ENCODE measurements at places on chromosomes 13 and 19.

- no peak for DNase-seq
Observed at GRCh38 chr13:41782086-41782485, 178.8 kb downstream of the VWA8 start.

DNA sequence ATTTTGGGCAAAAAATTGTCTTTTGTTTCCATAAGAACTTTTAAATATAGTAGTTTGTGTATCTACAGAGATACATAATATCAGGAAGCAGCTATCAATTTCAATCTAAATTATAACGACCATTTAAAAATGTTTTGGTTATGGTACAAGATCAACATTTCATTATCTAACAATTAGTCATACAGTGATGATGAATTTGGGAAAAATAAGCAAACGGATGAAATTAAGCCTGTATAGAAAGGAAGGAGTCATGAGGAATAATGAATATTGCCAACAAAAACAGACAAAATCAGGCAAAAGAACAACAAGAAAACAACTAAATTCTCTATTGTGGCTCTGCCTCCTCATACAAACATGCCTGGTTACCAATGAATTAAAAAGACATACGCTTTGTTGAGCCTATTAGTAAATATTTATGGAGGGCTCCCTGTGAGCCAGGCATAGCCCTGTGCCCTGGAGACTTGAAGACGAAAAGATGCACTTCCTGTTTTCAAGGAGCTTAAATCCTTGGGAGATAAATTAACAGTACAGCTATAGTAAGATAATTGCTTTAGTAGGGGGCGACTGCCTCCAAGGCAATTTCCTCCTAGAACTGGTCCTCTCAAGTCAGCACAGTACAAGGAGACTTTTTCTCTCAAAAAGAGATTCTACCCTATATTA is 73.0 kb downstream of the NALCN start:
- DNase-seq = no peak

DNA sequence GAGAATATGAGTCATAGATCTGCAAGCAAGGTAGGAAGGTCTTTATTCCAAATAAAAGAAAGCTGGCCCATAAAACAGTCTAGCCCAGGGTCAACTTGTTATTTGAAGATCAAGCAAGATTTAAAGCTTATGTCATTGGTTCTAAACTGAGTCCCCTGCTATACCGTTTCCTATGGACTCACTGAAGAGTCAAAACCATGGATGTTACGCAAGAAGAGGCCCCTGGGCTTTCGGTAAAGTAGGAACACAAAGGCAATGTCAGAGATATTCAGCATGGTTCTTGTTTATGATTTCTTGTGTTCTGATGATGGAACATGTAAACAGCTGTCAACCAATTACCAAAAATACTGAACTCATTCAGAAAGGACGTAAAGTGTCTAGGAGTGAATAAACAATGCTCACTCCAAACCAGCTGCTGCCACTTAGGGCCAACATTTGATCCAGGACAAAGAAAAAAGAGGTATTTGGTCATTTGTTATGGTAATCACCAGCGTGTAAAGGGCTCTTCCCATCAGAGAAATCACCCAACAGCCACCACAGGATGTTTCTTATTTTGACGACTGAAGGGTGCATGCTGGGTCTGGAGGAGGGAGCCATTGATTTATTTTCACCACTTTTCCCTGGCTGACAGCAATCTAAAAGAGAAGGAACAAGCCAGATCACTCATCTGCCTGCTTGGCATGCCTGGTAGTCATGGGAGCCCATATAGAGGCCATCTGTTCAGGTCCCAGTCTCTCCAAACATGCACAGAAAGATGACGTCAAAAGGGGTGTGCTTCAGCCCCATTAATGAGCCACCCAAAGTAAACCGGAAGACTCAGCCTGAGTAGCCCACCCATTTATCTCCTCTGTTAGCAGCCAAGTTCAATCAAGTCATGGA is 68.3 kb downstream of the FGF14 start:
- DNase-seq = no peak

DNA sequence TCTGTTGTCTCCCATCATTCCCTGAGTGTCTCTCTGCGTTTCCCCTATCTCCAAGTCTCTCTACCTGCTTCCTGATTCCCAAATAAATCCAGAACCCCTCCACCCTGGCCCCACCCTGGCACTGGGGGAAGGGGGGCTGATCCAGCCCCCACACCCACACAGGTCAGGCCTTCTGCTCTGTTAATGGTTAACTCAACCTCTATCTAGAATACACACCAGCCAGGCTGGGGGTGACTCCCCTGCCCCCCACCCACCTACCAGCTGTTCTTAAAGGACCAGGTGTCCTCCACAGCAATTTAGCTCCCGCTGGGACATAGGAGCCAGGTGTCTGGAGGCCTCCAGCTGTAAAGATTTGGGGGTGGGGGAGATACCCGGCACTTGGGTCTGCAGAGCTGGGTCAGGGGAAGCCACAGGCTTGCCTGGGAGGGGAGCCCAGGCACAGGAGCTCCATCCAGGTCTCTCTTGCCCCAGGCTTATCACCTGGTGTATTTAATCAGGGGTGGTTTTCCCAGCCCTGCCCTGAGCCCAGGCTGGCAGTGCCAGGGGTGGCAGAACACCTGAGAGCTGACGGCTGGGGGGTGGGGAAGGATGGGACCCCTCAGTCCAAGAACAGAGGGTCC is 3.9 kb downstream of the IRF2BP1 start:
- DNase-seq = no peak

GRCh38 chr13:98930151-98930591 is 47.7 kb downstream of the DOCK9 start:
- DNase-seq = no peak

DNA sequence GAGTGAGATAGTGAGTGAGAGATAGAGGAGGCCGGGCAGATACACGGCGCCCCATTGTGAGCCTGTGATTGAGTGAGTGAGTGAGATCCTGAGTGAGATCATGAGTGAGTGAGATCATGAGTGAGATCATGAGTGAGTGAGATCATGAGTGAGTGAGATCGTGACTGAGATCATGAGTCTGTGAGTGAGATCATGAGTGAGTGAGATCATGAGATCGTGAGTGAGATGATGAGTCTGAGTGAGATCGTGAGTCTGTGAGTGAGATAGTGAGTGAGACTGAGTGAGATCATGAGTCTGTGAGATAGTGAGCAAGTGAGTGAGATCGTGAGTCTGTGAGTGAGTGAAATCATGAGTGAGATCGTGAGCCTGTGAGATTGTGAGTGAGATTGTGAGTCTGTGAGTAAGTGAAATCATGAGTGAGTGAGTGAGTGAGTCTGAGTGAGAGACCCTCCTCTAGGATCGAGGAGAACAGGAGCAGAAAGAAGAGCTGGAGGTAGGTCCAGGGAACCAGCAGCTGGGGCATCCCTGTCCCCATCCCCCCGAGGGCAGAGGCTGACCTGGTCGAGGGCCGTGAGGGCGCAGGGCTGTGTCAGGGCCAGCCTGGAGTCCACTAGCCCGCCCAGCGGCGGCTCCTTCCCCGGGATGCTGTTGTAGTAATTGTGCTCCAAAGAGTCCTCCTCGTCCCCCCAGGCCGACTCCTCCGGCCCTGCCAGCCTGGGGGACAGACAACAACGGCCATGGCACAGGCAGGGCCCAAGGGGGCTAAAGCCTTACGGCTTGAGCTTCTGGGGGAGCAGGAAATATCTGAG is 25.4 kb upstream of the C2CD4C start:
- no peak for DNase-seq

DNA sequence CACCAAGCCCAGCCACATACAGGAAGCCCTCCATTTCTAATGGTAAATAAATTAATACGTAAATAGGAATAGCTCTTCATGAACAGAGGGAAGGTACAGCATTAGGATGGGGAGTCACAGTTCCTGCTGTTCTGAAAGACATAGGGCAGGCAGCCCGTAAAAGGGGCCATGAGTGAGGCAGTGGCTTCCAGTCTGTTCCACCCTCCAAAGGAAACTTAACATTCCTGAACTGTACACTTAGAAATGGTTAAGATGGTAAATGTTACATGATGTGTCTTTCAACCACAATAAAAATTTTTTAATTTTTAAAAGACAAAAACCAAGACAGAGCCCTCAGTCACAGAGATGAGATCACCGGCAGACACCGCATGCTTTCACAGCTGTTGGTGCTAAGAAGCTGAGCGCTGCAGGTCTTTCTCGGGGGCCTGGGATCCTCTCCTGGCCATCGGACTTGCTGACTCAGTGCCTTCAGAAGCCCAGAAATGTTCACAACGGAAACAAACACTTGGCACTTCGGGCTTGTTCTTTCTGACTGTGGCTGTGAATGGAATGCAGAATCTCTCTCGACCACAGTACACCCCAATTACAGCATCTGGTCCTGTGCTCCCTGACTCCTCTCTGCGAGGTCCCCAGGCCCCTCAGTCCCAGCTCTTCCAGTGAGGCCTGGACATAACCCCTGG is 36.4 kb downstream of the EPS15L1 start:
- no peak for DNase-seq

DNA sequence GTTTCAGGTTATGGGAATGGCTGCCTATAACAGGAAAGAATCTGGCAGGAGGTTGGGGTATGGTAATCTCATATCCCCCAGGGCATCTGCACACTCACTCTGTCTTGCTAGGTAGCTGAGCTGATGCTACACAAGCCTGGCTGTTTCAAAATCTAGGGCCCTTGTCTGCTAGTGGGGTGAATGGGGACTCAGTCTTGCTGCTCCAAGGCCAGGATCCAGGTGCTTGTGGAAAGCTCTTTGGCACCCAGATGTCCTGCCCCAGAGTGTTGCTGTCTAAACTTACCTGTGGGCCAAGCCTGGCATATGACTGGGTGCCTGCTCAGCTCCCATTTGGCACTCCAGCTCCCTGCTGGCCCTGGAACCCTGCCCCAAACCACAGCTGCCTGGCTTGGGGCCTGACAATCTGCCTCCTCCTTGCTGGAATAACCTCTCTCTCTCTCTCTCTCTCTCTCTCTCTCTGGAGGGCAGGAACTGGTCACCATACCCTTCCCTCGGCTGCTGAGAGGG is 158.1 kb upstream of the TSC22D1 start:
- DNase-seq = no peak

DNA sequence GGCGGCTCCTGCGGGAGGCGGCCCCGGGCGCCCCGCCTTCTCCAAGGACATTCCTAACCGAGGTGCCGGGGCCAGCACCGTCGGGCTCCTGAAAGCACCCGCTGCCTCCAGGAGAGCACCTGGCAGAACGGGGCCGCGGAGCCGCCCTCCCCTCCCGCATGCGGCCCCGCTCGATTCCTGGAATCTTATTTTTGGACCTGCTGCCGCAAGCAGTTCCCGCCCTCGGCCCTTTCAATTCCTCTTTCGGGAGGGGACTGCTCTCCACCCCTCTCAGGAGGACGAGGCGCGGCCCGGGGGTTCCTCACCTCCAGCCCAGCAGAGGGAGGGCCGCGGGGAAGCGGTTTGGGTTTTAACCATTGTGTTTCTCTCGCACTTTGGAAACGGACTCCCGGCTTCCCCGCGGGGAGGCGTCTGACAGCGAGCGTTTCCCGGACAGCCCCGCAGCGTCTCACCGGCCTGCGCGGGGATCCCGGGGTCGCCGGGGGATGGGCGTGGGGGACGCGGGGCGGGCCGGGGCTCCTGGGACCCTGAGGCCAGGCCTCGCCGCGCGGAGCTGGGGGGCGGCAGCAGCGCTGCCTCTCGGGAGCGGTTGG is 849 bp downstream of the GAS6 start:
- DNase-seq = no peak

Measured in GF-D8 (cell line).